Epithelial cell of proximal tubule (primary cell): ENCODE measurements at places on chromosomes 6 and 20.

DNA sequence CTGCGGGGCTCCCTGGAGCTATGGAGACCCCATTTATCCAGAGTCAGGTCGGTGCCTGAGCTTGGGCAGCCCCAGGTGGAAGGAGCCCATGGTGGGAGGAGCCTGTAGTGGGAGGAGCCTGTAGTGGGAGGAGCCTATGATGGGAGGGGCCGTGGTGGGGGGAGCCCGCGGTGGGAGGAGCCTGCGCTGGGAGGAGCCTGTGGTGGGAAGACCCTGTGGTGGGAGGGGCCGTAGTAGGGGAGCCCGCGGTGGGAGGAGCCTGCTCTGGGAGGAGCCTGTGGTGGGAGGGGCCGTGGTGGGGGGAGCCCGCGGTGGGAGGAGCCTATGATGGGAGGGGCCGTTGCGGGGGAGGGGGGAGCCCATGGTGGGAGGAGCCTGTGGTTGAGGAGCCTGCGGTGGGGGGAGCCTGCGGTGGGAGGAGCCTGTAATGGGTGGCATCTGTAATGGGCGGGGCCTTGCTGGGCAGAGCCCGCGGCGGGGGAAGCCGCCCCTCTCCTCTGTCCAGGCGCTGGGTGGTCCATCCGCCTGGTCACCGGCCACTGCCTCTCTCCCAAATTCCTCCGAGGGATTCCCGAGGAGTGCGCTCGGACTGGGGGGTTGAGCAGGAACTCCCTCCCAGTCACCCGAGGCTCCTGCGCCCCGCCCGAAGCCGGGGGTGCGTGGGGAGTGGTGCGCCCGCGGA is 567 bp upstream of the FNDC11 start:
- peak; percentile 30 for DNase-seq

GRCh38 chr6:91483415-91484105 is 896.7 kb upstream of the MAP3K7 start:
- DNase-seq = no peak

GRCh38 chr6:126117251-126117650 is 130.9 kb downstream of the TRMT11 start:
- no peak for DNase-seq

DNA sequence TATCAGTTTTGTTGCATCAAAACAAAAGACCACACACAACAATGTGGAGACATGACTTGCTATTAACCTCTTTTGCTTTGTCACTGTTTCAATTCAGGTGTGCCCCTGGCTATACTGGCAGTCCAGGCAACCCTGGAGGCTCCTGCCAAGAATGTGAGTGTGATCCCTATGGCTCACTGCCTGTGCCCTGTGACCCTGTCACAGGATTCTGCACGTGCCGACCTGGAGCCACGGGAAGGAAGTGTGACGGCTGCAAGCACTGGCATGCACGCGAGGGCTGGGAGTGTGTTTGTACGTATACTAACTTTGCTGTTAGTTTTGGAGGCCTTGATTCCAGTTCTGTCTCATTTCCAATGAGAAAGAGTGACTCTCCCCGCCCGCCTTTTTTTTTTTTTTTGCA is 356.9 kb downstream of the ARHGAP18 start:
- DNase-seq = no peak

GRCh38 chr6:35086636-35087360 is 54.3 kb downstream of the TCP11 start:
- no peak for DNase-seq

- DNase-seq = no peak
These were observed 55.0 kb upstream of the HLA-A start for GRCh38 chr6:29887330-29887818.
